Stimulated activated CD8-positive, alpha-beta memory T cell treated with anti-CD3 and anti-CD28 coated beads, Interleukin-7, amount 100 ng/mL, for 1 hour (primary cell): ENCODE measurements at places on chromosomes 2 and 18.

- DNase-seq, result no peak
These were observed 80.1 kb downstream of the PLA2R1 start for GRCh38 chr2:159982270-159982669.

- no peak for DNase-seq
These were observed 439.3 kb downstream of the TMX3 start for GRCh38 chr18:68275616-68276015.

DNA sequence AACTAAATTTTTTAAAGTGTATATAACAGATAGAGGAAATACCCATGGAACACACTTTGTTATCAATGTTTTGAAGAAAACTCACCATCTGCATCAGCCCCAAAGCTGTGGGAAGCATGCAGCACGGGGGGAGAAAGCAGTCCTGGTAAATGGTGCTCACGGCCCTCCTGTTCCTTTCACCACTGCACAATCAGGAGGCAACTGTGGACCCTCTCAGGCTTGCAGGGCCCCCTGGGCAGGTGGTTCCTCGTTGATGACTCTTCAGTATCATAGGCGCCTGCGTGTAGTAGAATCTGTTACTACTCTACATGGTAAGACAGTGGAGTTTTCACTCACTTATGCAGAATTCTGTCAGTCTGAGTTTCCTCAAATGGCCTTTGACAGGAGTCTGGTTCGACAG, 4.9 kb upstream of the CNDP1 start:
- DNase-seq, result no peak

GRCh38 chr2:160862226-160862625, 298.0 kb upstream of the TANK start:
- no peak for DNase-seq

GRCh38 chr2:239165206-239165831, 235.5 kb downstream of the HDAC4 start:
- no peak for DNase-seq

GRCh38 chr2:30185178-30185577, 38.4 kb downstream of the YPEL5 start:
- no peak for DNase-seq

DNA sequence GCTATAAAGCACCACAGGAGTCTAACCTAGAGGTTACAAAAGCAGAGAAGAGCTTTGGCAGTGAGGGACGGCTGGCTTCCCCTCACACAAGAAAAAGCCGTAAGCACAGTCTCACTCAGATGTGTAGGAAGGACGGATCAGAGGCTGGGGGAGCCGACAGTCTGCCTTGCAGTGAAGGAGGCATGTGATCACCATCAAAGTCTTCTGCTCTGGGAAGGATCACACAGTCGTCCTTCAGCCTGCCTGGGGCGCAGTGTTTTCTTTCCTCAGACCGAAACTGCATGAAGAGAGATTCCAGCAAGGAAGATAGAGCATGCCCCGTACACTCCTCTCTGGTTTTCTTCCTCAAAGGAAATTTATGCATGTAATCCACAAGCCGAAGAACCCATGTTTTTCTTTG, 24.1 kb downstream of the GATA6 start:
- no peak for DNase-seq

- no peak for DNase-seq
These were observed 178.9 kb downstream of the FHOD3 start for GRCh38 chr18:36476433-36476832.

DNA sequence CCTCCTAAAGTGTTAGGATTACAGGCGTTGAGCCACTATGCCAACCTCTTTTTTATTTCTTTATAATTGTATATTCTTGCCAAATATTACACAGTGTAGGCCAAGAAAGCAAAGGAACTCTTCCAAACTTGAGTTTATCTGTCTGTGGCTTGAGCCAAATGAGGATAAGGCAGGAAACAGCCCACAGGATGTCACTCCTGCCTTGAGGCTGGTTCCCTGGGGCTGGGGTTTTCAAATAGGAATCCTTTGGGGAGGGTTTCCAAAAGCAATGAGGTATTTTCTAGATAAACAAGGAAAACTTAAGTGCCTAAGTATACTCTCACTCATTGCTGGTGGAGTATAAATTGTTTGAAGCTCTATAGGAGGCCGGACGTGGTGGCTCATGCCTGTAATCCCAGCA, 56.4 kb downstream of the ADCY3 start:
- DNase-seq, result no peak
